Occipital lobe (tissue), 3 donors: ENCODE measurements at places on chromosomes 2 and 18. TPM values are rescaled to one million over a fixed set of nuclear protein-coding genes. Genes with fewer than 3 reads are reported as not detected.

DNA sequence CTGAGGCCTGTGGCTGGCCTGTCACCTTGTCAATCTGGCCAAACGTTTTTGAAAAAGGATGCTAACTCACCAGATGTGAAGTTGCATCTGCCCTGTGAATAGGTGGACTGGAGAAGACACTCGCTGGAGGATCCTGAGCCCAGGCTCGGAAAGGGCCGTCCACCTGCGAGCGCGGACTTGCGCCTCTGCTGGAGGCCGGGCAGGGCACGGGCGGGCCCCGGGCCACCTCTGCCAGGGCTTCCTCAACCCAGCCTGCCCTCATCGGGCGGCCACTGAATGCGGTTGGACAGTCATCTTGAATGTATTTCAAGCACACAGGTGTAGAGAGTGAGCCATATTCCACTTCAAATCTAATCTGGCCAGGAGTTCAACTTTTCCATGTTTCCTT lies 83.9 kb downstream of the FAM210A start:
- no peak for DNase-seq

DNA sequence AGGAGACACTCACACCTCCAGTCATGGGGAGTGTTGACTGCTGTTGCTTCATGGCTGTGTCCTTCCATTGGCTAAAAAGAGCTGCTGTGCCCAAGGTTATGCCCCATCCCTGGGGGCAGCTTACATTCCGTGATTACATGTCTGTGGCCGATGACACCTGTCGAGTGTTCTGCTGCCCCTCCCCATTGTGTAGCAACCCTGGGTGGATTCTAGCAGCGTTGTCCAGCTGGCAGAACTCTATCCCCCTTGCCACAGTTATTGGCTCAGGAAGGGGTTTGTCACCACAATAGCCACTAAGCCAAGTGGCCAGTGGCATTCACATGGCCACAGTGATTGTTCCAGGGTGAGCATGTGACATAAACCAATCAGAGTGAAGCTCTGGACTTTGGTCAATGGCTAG lies 11.6 kb upstream of the PDIA6 start:
- no peak for DNase-seq

- no peak for DNase-seq
These were observed 579.3 kb downstream of the PIK3C3 start for GRCh38 chr18:42534313-42534712.

- DNase-seq, result no peak
These were observed 35.0 kb downstream of the NDC80 start for GRCh38 chr18:2606335-2606734.

DNA sequence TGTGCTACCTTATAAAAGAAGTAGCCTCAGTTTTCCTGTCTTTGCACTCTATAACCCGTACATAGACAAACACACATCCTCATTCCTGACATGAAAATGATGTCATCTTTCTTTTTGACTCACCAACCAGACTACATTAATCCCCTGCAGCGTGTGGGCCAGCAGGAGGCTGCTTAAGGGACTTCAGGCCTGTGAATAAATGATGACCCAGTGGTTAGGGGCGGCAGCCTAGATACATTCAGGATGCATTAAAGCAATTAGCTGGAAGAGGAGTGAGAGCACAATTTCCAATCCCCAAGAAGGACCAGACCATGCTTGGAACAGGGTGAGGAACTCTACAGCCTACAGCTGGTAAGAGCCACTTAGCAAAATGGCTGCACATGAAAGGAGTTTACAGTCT lies 57.3 kb upstream of the KLF7 start:
- DNase-seq, result no peak

GRCh38 chr2:8548065-8548618 lies 133.7 kb upstream of the ID2 start:
- no peak for DNase-seq

GRCh38 chr2:239657992-239658391 lies 257.2 kb upstream of the HDAC4 start:
- DNase-seq, result no peak

DNA sequence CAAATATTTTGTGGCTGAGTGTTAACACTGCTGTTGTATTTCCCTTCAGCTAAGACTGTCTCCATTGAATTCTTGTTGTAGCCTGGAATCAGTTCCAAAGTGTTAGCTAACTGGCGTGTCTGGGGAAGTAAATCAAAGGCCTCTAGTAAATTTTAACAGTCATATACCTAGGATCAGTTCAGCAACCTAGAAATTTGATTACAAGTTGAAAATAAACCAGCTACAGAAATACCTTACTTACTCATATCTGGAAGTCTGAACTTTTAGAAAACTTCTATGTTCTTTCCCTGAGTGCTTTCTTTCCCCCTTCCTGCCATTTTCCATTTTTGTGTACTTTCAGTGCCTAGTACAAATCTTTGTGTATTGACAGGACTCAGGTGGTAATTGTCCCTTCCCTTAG lies 396.7 kb upstream of the DCC start:
- DNase-seq, result no peak

- DNase-seq, result no peak
These were observed 28.2 kb upstream of the USP34 start for GRCh38 chr2:61499060-61499459.

- no peak for DNase-seq
These were observed 100.5 kb downstream of the SOS1 start for GRCh38 chr2:39020383-39020782.

- DNase-seq, result no peak
These were observed 553.7 kb upstream of the SYT4 start for GRCh38 chr18:43830947-43831346.

DNA sequence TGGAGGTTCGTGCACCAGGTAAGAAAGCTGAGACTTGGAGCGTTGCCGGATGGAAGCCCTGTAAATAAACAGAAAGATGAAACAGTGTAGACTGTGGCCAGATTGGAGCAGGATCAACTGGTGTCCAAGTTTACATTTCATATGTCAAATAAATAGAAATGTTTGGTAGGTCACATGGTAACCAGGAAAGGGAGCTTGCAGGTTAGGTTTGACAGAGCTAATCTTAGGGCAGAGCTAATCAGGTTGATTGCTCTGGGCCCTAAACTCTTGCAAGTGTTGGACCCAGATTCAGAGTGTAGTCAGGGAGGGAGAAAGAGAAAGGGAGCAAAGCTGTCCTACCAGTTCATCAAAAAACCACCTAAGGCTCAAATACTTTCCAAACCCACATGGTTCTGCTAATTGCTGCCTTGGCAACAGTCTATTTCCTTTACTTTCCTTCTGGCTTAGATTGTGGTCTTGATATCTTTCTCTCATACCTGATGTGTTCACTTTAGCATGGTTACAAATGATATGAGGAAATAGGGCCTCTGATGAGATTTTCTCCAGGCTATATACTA lies 63.2 kb downstream of the G6PC2 start:
- DNase-seq, result no peak

- no peak for DNase-seq
These were observed 127.7 kb downstream of the SOCS6 start for GRCh38 chr18:70416496-70416895.

DNA sequence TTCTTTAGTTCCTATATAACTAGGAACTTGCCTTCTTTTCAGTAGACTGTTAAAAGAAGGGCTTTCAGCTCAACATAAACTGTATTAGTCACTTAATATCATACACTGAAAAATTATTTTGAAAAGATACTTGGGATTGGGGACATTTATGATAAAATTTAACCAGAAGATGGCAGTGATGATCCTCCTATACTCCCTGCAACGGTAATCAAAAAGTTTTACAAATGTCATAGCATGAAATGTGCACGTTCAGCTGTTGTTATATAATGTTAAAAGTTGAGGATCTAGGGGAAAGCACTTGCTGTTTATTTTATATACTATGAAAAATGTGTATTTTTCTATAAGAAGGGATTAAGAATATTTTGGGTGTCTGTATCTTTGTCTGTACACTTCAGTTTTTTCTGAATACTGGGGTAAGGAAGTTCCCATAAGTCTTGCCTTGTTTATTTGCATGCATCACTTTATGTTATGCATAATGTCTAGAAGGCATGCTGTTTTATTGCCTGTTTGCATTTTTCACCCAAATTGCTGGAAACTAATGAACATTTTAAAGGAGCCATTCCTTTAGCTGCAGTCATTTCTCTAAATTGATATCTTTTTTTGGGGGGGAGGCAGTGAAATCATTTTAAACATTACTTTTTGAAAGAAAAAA lies 19.0 kb downstream of the DYNC1I2 start:
- no peak for DNase-seq

GRCh38 chr2:44126106-44126797 lies 42.4 kb upstream of the PPM1B start:
- DNase-seq, result no peak

- DNase-seq, result no peak
These were observed 152.3 kb upstream of the TWIST2 start for GRCh38 chr2:238695538-238695937.

DNA sequence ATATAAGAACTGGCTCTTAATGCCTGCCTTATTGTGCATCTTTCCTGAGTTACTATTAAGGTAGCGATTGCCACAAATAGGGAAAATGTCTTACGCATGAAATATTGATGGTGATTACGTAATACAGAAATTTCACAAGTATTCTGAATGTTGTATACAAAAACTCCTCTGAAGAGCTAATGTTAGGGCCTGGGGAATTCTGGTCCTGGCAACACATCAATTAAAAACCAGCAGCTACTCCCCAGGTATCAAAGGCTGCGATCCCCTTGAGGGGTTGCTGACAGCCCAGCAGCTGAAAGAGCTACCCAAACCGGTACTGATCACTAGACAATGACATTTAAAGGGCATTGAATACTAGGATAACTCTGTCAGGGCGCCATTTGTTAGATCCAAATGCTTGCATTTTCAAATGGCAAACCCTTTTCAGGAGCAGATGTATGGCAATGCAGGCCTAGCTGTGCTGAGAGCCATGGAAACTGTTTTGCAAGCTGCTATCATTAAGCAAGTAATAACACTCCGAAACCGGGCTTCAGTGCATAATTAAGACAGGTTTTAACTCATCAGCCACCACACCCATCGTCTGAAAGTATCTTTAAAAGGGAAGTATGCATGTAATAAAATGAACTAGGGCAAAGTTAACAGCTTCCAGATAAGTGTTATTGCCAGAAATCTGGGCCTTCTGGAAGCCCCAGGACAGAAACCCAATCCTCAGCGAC lies 78.4 kb downstream of the CLHC1 start:
- DNase-seq, result no peak

DNA sequence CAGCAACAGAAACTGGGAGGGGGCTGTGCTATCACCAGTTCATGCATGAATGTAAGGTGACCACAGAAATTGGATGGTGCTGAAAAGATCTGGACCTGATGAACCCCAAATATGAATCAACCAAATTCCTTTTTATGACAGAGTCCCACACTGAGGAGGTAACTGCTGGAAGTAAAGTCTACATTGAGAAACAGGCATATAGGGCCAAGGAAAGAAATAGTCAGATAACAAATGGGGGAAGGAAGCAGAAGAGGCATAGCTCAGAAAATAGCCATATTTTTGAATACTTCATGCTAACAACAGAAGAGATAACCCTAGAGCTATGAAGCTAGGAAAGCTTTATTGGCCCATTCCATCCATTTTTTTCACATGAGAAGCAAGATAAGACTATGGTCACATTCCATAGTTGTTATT lies 25.8 kb downstream of the ZC3H6 start:
- DNase-seq, result no peak

DNA sequence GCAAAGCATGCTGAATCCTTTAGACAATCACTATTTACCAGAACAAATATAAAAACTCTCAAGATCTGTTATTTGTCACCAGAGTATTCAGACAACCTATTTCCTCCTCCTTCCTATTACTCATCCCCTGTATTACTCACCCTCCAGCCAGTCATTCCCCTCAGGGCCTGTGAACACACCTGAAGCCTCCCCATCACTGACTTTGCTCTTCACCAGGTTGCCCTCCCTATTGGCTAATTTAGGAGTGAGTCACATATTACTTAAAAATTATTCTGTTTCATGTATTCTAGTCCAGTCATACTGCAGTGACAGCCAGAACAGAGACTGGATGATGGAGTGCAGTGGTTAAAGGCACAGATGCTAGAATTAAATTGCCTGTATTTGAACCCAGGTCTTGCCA lies 3.7 kb upstream of the ATG16L1 start:
- DNase-seq, result no peak

- DNase-seq, result no peak
These were observed 665 bp upstream of the HRH4 start for GRCh38 chr18:24459772-24460171.

DNA sequence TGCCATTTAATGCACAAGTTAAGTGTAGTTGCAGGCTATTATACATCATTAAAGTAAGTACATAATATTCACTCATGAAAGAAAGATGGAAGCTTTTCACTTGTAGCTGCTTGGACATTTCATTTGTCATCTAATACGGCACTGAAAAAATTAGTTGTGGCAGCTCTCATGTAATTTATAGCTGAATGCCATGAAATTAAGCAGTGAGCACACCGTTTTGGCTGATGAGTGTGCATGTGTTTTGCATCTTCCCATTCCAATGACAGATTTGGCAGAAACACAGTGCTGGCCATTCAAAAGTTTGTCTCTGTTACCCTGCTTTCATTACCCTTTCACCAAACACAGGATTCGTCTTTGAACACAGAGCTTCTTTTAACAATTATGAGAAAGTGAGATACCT lies 174.0 kb downstream of the PTGR3 start:
- DNase-seq, result no peak

- no peak for DNase-seq
These were observed 342.6 kb upstream of the HS6ST1 start for GRCh38 chr2:128661311-128661710.

DNA sequence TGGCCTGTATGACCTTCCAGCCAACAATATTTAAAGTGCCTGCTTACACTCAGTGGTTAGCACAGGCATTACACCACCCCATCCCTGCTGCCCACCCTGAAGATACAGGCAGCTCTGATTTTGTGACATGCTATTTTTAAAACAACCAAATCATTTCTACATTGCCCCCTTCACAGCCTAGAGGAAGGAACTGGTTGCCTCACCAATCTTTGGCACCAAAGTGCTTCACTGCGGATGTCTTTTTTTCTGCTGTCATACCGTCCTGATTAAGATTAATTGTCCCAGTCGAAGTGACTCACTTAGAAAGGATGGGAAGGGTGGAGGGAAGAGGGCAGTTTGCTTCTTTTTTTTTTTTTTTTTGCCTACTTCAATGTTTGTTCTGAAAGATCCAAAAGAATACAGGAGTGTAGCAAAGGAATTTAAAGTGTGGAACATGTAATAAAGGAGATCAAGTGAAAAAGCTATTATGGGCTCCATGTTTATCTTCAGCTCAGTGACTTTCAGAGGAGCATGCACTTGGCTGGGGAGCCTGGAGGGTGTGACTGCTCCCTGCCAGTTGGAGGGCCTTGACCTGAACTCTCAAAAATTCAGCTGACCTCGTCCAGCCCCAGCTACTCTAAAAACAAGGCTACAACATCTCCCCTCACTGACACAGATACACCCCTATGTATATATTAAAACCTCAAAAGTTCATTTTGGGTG lies 501.1 kb upstream of the TNP1 start:
- DNase-seq, result no peak

The PID1 gene
- total RNA-seq, result 46.2 TPM

The TNS1 gene
- total RNA-seq, result 3.1 TPM

The FTCDNL1 gene
- total RNA-seq, result 3.3 TPM

The GPAT2 gene
- 1.6 TPM for total RNA-seq

The ABCG8 gene
- 0.31 TPM for total RNA-seq

The ZNF532 gene
- 207 TPM for total RNA-seq

The NPPC gene
- not detected for total RNA-seq

The CFC1 gene
- total RNA-seq, result not detected
